ENCODE measurements at places on chromosomes 6 and 20.

GRCh38 chr6:17483391-17484016 is 90.1 kb downstream of the CAP2 start:
- no peak for DNase-seq

- peak; percentile 25 for DNase-seq
These were observed 1053.4 kb upstream of the CITED2 start for GRCh38 chr6:140427842-140428241.

- no peak for DNase-seq
These were observed 35.0 kb downstream of the MYLK4 start for GRCh38 chr6:2715737-2716136.

DNA sequence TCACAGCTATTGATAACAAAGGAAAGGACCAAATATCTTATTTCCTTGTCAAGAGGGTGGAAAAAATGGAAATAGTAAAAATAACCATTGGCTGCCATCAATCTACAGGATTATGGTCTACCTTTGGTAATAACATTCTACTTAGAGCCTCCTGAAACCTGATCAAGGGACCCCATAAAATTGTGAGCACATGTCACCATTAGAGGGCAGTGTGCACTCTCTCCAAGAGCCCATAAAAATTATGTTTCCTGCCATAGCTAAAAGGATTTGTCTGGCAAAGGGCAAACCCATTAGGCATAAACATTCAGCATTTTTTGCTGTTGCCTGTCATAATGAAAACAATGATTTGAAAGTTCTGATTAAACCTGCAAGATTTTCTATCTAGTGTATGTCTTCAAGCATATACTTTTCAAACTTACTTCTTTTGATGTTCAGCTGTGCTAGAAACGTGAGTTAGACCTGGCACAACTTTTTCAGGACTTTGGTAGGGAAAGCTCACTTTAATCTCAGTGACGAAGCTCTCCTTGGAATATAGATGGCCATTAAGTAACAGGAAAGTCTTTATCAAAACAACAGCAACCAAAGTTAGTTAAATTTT is 120.7 kb upstream of the ZFP64 start:
- peak; percentile 68 for DNase-seq

DNA sequence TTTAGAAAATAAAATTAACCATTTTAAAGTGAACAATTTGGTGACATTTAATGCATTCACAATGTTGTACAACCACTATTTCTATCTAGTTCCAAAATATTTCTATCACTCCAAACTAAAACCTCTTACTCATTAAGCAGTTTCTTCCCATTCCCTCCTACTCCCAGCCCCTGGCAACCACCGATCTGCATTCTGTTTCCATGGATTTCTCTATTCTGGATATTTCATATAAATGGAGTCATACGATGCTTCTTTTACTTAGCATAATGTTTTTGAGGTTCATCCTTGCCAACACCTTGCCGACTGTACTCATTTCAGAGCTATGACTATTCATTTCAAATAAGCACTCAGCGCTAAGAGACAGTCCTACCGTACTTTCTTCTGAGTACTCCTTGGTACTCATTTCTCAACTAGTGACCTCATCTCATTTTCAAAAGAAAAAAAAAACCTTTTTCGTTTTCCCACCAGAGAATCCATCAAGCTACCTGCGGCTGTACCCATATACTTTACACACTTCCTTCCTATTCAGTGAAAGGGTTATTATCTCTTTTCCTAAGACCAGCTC is 259.2 kb downstream of the UTRN start:
- DNase-seq: no peak

DNA sequence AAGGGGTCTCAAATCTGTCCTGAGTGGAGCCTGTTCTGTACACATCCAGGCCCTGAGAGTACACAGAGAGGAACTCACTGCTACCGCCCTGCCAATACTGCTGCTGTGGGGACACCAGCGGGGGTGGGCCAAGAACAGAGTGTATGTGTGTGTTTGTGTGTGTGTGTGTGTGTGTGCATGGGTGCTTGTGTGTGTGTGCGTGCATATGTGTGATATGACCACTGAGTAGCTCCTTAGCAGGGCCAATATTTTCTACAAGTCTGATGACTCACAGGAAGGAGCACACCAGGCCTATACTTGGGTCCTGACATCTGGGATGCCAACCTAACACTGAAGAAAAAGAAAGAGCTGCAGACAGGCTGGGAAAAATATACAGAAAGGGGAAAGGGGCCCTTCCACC is 1.4 kb downstream of the RAET1E start:
- no peak for DNase-seq

DNA sequence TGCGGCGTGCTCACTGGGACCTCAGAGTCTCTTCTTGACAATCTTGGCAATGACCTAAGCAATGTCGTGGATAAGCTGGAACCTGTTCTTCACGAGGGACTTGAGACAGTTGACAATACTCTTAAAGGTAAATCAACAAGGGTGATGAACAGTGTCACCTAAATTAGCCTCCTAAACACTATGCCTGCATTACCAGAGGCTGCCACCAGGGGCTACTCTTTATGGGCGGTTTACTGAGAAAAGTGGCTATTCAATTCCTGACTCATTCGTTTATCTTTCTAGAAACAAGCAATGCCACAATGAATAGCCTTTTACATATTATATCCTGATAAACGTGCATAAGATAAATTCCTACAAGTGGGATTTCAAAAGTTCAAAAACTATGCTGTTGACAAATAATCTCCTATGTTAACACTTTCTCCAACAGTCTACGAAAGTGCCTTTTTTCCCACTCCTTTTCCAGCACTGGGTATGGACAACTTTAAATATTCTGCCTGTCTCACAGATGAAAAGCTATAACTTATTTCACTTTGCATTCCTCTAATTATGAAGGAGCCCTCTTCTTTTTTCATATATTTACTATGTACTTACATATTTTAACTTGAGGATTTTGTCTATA is 1.3 kb downstream of the BPIFA2 start:
- peak; percentile 36 for DNase-seq

DNA sequence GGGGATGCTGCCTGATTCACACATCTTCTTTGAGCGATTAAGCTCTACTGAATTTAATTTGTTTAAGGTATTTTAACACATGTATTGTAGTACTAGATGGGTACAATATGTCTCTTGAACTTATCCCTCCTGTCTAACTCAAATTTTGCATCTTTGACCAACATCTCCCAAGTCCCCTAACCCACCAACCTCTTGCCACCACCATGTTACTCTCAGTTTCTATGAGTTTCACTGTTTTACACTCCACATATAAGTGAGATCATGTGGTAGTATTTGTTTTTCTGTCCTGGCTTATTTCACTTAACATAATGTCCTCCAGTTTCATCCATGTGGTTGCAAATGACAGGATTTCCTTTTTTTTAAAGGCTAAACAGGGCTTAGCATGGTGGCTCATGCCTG is 38.7 kb upstream of the ENPP4 start:
- no peak for DNase-seq
